ENCODE measurements at places on chromosomes 2 and 18. TPM values are rescaled to one million over a fixed set of nuclear protein-coding genes. Genes with fewer than 3 reads are reported as not detected.

The ITGA4 gene
- total RNA-seq: 53.7 TPM

The PIEZO2 gene
- total RNA-seq: 5.3 TPM

The PPP3R1 gene
- total RNA-seq: 32.8 TPM

The XIRP2 gene
- not detected for total RNA-seq

The SKOR2 gene
- total RNA-seq: not detected

The ZNF385B gene
- not detected for total RNA-seq

The NFATC1 gene
- 3.8 TPM for total RNA-seq

The C18orf32 gene
- 19.4 TPM for total RNA-seq

The ERMN gene
- total RNA-seq: 1.1 TPM

The MARCHF4 gene
- total RNA-seq: 8.0 TPM

The COL6A3 gene
- total RNA-seq: 2,074 TPM

The EFR3B gene
- 2.4 TPM for total RNA-seq

The ITGB6 gene
- 0.40 TPM for total RNA-seq

The UGT1A3 gene
- not detected for total RNA-seq

The ANKRD36B gene
- total RNA-seq: 24.6 TPM

The CNDP1 gene
- total RNA-seq: not detected

The NGEF gene
- 5.7 TPM for total RNA-seq

The MFSD2B gene
- 0.13 TPM for total RNA-seq

The STPG4 gene
- total RNA-seq: 0.20 TPM

The TFCP2L1 gene
- total RNA-seq: under 0.01 TPM

The PPIL3 gene
- 60.5 TPM for total RNA-seq

The LINC00305 gene
- total RNA-seq: not detected

The RBM44 gene
- total RNA-seq: 0.33 TPM

The IL1RN gene
- not detected for total RNA-seq

The VWC2L gene
- not detected for total RNA-seq

The UGT1A4 gene
- total RNA-seq: not detected

The PDE6D gene
- 10.2 TPM for total RNA-seq

The EGR4 gene
- not detected for total RNA-seq

The STAM2 gene
- total RNA-seq: 34.5 TPM

The LOXHD1 gene
- not detected for total RNA-seq

The CFLAR gene
- total RNA-seq: 88.1 TPM

The EML6 gene
- 1.2 TPM for total RNA-seq

The ABCB11 gene
- total RNA-seq: 0.13 TPM

The SDC1 gene
- total RNA-seq: 44.3 TPM

The LHCGR gene
- total RNA-seq: not detected

The TBC1D8 gene
- total RNA-seq: 12.1 TPM

The SFT2D3 gene
- total RNA-seq: 4.7 TPM

The ADGRF3 gene
- total RNA-seq: 0.20 TPM

Measured in smooth muscle cell of the pulmonary artery (primary cell).